Activated T-cell treated with anti-CD3 and anti-CD28 coated beads for 24 hours (primary cell): ENCODE measurements at places on chromosomes 1 and 21.

DNA sequence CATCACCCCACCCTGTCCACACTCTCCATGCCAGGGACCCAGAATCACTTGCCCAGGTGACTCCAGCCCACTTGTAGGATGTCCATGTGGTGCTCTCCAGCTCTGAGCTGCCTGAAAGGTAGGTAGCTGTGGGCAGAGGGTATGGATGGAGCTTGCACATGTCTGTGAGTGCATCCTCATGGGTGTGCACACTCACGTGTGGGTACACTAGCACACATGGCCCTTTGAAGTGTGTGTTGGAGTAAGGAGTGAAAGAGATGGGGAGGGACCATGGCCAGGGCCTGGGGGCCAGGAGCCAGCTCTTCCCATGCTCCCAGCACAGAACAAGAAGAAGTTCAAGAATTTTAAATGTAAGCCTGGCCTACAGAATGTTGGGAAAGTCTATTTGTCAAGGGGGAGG is 50.2 kb downstream of the CCDC185 start:
- DNase-seq = no peak

- no peak for DNase-seq
These were observed 52.1 kb upstream of the LAPTM5 start for GRCh38 chr1:30809514-30810263.

GRCh38 chr21:34745557-34746255 is 76.9 kb downstream of the CLIC6 start:
- peak; percentile 53 for DNase-seq

- DNase-seq = no peak
These were observed 38.7 kb upstream of the LRRC8C start for GRCh38 chr1:89594096-89594740.

GRCh38 chr1:32718036-32718435 is 15.5 kb upstream of the SYNC start:
- no peak for DNase-seq

DNA sequence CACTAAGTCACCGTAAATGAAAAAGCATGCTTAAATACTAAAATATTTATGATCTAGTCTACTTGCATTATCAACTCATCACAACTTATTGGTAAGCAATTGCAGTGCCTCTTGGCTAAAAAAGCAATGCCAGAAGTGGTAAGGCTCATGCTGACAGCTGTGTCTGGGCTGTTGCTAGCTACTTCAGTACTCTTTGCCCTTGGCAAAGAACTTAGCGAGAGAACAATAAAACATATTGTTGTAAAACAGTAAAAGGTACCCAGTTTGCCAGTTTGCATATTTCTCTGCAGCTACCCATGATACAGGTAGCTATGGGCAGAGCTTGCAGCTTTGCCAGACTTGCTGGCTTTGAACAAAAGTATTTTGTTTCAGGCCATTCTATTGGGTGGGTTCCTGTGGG is 73.1 kb downstream of the ATP6V1G3 start:
- no peak for DNase-seq

DNA sequence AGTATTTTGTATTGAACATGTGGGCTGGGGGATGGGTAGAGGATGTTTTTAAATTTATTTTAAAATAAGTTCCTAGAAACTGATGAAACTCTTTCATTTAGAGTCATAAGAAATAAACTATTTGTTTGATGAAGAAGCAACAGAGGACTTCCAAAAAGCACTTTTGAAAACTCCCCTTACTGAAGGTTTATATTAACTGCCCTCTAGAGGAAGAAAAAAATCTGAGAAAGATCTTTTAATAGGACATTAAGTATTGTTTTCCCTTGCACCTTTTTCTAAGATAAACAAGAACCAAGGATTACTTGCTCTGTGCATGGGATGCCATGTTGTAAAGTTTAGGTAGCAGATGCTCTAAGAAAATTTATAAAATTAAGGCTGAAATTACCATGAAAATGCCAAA is 14.1 kb downstream of the DISP1 start:
- no peak for DNase-seq

DNA sequence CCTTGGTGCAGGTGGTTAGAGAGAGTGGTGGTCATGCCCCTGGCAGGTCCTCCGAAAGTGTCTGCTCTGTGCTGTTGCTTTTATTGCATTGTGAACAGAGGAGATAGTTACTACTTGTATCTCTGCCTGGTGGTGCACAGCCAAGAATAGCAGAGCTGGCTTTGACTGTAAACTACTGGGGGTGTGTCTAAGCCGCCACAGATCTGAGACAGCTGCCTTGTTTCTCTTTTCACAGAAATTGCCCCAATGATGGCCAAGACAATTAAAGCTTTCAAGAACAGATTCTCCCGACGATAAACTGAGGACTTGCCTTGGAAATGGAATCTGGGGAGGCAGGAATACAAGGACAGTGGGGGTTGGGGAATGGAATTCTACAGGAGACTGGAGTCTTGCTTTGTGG is 16.0 kb downstream of the ELOA start:
- no peak for DNase-seq

DNA sequence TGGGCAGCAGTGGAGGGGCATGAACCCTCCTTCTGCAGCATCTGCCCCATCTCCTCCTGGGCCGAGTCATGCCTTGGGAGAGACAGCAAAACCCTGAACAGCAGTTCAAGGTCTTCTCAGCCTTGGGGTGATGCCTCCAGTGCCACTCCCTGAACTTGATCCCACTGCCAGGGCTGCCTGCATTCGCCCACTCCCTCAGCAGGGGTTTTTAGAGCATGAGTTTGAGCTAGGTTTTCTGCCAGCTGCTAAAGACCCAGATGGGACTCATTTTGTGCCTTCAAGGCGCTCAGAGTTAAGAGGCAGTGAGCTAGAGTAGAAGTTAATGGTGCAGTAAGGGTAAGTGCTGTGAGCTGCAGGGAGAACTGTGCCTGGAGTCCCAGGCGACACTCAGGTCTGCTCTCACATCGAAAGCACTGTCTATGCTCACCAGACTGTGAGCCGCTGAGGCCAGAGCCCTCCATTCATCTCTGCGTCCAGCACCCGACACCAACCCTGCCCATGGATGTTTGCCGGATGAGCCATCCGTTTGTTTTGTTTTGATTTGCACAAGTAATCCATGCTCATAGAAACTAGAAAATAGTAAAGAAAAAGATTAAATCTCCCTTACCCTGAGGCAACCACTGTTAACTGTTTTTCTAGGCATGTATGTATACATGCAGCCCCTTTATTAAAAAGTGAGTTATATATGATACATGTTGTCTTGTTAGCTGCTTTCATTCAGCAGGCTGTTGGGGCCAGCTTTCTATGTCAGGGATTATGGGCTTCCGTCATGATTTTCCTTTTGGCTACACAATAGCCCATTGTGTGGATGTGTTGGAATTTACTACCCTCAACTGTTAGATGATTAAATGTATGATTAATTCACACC is 67.8 kb downstream of the VPS26C start:
- no peak for DNase-seq

- no peak for DNase-seq
These were observed 198.1 kb upstream of the USP24 start for GRCh38 chr1:55413286-55413685.

DNA sequence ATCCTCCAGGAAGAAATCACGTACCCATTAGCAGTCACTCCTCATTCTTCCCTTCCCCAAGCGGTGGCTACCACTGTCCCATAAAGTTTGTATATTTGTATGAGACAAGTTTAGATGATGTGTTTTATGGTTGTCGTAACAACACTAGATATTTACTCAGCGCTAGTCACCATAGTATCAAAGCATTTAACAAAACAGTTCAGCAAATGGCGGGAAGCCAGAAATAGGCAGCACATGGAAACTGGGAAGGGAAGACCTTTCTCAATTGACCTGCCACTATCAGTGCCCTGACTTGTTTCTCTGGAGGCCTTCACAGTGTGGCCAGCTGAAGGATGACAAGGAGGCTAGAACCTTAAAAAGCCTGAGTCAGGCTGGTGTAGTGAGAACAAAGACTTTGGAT is 31.1 kb downstream of the CNST start:
- DNase-seq = no peak

DNA sequence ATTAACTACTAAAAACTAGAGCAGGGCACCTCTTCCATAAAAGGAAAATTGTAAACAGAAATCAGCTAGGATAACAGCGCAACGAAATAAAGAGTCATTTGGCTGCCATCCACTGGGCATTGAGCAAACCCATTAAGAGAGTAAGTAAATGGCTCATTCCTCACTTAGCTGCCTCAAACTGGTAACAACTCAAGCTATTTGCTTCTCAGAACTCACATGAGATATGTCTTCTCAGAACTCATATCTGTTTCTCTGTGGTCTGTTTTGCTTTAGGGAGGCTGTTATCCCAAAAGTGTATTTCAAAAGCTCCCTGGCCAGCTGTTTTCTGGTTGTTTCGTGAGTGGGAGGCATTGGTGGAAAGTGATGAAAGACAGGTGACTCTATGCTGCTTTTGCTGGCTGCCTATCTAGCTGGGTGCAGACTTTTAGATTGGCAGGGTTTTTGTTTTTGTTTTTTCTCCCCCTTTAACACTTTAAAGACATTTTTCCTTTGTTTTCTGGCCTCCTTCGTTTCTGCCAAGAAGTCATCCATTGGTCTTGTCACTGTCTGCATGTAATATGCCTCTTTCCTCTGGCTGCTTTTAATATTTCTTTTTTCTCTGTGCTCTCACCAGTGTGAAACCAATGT is 269.2 kb upstream of the RGS18 start:
- no peak for DNase-seq

DNA sequence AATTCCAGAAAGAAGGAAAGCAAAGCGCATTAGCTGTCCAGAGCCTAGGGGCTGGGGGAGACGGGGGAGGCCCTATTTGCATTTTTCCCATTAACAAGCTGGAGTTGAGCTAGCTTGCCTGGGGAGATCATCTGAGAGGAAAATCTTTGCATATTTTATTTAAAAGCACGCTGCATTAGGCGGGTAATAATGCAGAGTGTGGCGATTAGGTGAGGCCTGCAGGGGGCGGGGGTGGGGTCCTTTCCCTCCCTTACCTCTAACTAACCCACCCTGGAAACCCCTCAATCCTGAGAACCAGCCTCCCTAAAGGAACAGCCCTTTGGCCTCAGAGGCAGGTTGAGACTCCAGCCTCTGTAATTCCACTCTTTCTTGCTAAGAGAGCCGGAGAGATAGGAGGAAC is 16.2 kb downstream of the C1orf216 start:
- DNase-seq = no peak

GRCh38 chr21:40567501-40567900 is 279.5 kb downstream of the DSCAM start:
- no peak for DNase-seq
